Thyroid gland (tissue), 4 donors: ENCODE measurements at places on chromosomes 4 and X.

DNA sequence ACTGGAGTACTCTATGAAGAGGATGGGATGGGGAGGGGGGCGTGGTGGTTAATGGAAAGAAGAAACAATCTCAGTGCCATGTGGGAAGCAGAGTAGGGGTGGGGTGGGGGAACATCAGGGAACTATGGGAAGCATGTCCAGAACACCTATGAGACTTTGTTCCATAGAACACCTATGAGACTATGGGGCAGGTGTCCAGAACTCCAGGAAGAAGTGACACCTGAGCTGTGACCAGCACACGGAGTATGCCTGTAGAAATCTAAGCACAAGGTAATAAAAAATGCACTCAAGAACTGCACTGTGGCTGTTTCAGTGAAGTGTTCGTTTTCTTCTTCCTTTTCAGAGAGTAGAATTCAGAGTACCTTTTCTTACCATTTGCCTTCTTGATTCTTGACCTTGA is 704.8 kb upstream of the TENM3 start:
- no peaks in the 10 kb centered on the region for H3K27me3 ChIP-seq
- H3K36me3 ChIP-seq: no peaks in the 10 kb centered on the region
- no peak overlapping the region for H3K27ac ChIP-seq
- DNase-seq: no peak
- no peaks in the 10 kb centered on the region for H3K4me1 ChIP-seq
- no peak overlapping the region for H3K4me3 ChIP-seq

- H3K27ac ChIP-seq: no peak overlapping the region
- H3K4me1 ChIP-seq: no peaks in the 10 kb centered on the region
- no peaks in the 10 kb centered on the region for H3K36me3 ChIP-seq
- no peak for DNase-seq
- H3K27me3 ChIP-seq: no peaks in the 10 kb centered on the region
Observed at GRCh38 chr4:136831553-136831952, 700.7 kb downstream of the PCDH18 start.

DNA sequence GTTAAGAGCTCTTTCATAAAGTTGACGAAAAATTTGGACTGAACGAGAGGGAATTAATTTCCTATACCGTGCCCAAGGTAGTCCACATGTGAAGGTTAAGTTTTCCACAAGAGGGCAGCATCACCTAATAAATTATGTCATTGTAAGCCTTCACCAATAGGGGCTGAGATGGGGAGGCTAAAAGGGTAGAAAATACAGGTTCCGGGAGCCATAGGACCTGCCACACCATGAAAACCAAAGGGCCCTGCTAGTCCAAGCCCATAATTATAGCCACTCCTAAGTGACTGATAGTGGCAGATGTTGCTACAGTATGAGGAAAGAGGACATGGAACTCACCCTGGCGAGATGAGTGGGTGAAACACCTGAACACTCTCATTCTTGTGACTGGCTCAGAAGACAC is 122.2 kb downstream of the SHROOM4 start:
- H3K27ac ChIP-seq: no peak overlapping the region
- H3K4me1 ChIP-seq: no peaks in the 10 kb centered on the region
- no peak overlapping the region for H3K4me3 ChIP-seq
- H3K36me3 ChIP-seq: no peaks in the 10 kb centered on the region
- H3K27me3 ChIP-seq: no peaks in the 10 kb centered on the region

GRCh38 chr4:183300655-183301054 is 19.4 kb downstream of the CLDN22 start:
- no peaks in the 10 kb centered on the region for H3K27me3 ChIP-seq
- H3K27ac ChIP-seq: no peak overlapping the region
- DNase-seq: no peak
- H3K4me3 ChIP-seq: no peak overlapping the region
- H3K4me1 ChIP-seq: no peaks in the 10 kb centered on the region

DNA sequence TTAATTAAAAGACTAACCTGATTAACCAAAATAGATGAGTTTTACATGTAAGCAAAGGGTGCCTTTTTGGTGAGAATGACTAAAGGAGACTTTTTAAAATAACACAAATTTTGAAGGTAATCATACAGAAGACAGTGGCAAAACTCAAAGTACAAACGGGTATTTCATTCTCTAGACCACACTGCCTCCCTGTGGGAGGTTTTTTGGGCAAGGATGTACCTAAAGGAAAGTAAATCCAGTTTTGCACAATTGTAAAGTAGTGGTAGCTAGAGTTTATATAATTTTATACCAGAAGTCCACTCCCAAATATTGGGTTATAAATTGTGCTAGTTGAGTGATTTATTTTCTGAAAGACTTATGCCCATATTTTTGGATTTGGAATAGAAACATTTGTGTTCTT is 201.0 kb downstream of the PAPSS1 start:
- H3K4me1 ChIP-seq: no peaks in the 10 kb centered on the region
- H3K4me3 ChIP-seq: no peak overlapping the region
- no peaks in the 10 kb centered on the region for H3K27me3 ChIP-seq
- H3K36me3 ChIP-seq: no peaks in the 10 kb centered on the region
- H3K27ac ChIP-seq: no peak overlapping the region

DNA sequence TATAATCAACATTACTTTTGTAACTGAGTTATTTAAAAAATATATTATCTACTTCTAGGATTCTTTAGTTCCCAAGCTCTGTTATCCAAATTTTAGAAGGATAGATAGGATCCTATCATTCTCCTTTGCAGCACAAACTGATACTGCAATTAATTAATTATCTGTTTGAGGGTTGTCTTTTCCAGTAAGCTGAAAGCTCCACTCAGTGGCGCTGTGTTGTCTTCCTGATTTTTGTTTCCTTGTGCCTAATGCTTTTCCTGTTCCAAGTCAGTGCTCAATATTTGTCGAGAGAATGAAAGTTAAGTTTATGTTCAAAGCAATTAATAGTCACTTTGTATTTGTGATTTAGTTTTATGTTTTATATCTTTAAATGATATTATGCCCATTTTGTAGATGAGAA is 107.4 kb upstream of the ANK2 start:
- H3K4me1 ChIP-seq: no peaks in the 10 kb centered on the region
- DNase-seq: no peak
- no peak overlapping the region for H3K27ac ChIP-seq
- H3K36me3 ChIP-seq: no peaks in the 10 kb centered on the region
- no peaks in the 10 kb centered on the region for H3K27me3 ChIP-seq

GRCh38 chr4:168701061-168701460 is 204.2 kb downstream of the PALLD start:
- H3K4me1 ChIP-seq: peaks cover 25% of the 10 kb centered on the region
- H3K36me3 ChIP-seq: no peaks in the 10 kb centered on the region
- peak overlapping the region; percentile 61 for H3K27ac ChIP-seq
- no peaks in the 10 kb centered on the region for H3K27me3 ChIP-seq
- DNase-seq: peak; percentile 85

GRCh38 chrX:72048510-72049455 is 82.9 kb downstream of the RTL5 start:
- no peak for DNase-seq
- H3K4me3 ChIP-seq: no peak overlapping the region
- H3K27me3 ChIP-seq: no peaks in the 10 kb centered on the region
- no peak overlapping the region for H3K27ac ChIP-seq
- no peaks in the 10 kb centered on the region for H3K36me3 ChIP-seq
- H3K4me1 ChIP-seq: peaks cover 17% of the 10 kb centered on the region

- H3K4me1 ChIP-seq: peaks cover 11% of the 10 kb centered on the region
- H3K4me3 ChIP-seq: no peak overlapping the region
- DNase-seq: no peak
- H3K36me3 ChIP-seq: no peaks in the 10 kb centered on the region
- H3K27ac ChIP-seq: no peak overlapping the region
Observed at GRCh38 chr4:86484241-86484640, 109.9 kb upstream of the PTPN13 start.

DNA sequence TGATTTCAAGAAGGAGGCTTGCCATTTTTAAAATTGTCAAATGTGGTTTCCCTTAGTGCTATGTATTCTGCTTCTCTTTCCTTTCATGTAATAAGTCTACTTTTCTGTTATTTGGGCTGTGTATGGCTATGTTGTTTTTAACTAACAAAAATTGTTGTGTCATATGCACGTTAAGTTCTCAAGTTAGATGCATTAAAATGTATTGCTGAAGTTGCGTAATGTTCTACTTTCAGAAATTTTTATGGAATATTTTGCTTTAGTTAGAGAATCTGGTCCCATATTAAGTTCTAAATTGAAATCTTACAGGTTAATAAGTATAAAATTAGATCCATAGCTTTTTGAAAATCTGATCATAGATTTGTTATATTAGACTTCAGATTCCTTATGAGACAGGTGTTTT is 133.2 kb downstream of the TLL1 start:
- no peak overlapping the region for H3K27ac ChIP-seq
- no peak overlapping the region for H3K4me3 ChIP-seq
- H3K4me1 ChIP-seq: no peaks in the 10 kb centered on the region
- H3K27me3 ChIP-seq: no peaks in the 10 kb centered on the region
- no peaks in the 10 kb centered on the region for H3K36me3 ChIP-seq

DNA sequence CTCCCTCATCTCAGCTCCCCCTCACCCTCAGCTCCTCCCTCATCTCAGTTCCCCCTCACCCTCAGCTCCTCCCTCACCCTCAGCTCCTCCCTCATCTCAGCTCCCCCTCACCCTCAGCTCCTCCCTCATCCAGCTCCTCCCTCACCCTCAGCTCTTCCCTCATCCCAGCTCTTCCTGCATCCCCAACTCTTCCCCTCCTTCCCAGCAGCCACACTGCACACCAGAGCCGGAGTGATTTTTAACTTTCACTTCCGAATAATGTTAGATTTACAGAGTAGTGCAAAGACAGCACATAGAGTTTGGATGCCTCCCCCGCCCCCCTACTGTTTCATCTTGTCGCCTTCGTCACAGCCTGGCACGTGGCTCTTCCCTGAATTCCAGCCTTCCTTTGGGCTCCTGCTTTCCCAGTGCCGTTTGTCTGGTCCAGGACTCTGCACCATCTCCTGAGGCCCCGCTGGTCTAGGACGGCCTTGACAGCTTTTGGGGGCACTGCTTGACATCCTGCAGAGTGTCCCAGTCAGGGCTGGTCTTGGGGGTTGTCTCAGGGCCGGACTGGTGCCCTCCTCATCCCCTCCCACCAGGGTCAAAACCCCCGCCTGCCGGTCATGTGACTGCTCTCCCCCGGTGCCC is 110.2 kb downstream of the FAM53A start:
- no peaks in the 10 kb centered on the region for H3K27me3 ChIP-seq
- H3K4me1 ChIP-seq: peaks cover 9% of the 10 kb centered on the region
- H3K4me3 ChIP-seq: no peak overlapping the region
- no peaks in the 10 kb centered on the region for H3K36me3 ChIP-seq

GRCh38 chr4:33696041-33696440 is 2548.3 kb downstream of the ARAP2 start:
- DNase-seq: no peak
- no peaks in the 10 kb centered on the region for H3K36me3 ChIP-seq
- no peaks in the 10 kb centered on the region for H3K4me1 ChIP-seq

- no peak overlapping the region for H3K4me3 ChIP-seq
- no peaks in the 10 kb centered on the region for H3K36me3 ChIP-seq
- no peaks in the 10 kb centered on the region for H3K4me1 ChIP-seq
- no peak overlapping the region for H3K27ac ChIP-seq
Observed at GRCh38 chrX:113370006-113370405, 529.4 kb upstream of the AMOT start.

- no peak overlapping the region for H3K4me3 ChIP-seq
- no peak for DNase-seq
- no peaks in the 10 kb centered on the region for H3K4me1 ChIP-seq
- H3K36me3 ChIP-seq: no peaks in the 10 kb centered on the region
- H3K27ac ChIP-seq: no peak overlapping the region
Observed at GRCh38 chrX:1734806-1735205, 119.9 kb downstream of the ASMT start.

- H3K27me3 ChIP-seq: no peaks in the 10 kb centered on the region
- H3K4me1 ChIP-seq: no peaks in the 10 kb centered on the region
- H3K36me3 ChIP-seq: no peaks in the 10 kb centered on the region
- no peak overlapping the region for H3K27ac ChIP-seq
- DNase-seq: no peak
- H3K4me3 ChIP-seq: no peak overlapping the region
Observed at GRCh38 chr4:159239629-159240028, 136.8 kb downstream of the RAPGEF2 start.

GRCh38 chr4:29551821-29552220 is 1168.3 kb upstream of the PCDH7 start:
- no peak for DNase-seq
- no peaks in the 10 kb centered on the region for H3K36me3 ChIP-seq
- H3K27me3 ChIP-seq: no peaks in the 10 kb centered on the region
- H3K4me3 ChIP-seq: no peak overlapping the region

- no peaks in the 10 kb centered on the region for H3K4me1 ChIP-seq
- H3K27me3 ChIP-seq: no peaks in the 10 kb centered on the region
- no peaks in the 10 kb centered on the region for H3K36me3 ChIP-seq
- H3K4me3 ChIP-seq: no peak overlapping the region
- DNase-seq: no peak
Observed at GRCh38 chr4:72388521-72388920, 180.5 kb downstream of the ADAMTS3 start.

- H3K27ac ChIP-seq: no peak within 1 kb of the TSS
- no peak for DNase-seq
- no peaks in the 10 kb centered on the region for H3K27me3 ChIP-seq
- no peaks in the 10 kb centered on the region for H3K36me3 ChIP-seq
Observed at GRCh38 chrX:54920610-54921426, at the start of gene TRO. TSS of gene TRO (plus strand) at chrX:54920824. CDS start at chrX:54922247, 1,423 bp downstream.

- no peaks in the 10 kb centered on the region for H3K4me1 ChIP-seq
- no peak overlapping the region for H3K4me3 ChIP-seq
- H3K36me3 ChIP-seq: no peaks in the 10 kb centered on the region
- DNase-seq: no peak
Observed at GRCh38 chr4:87406462-87406861, 15.5 kb upstream of the HSD17B11 start.

DNA sequence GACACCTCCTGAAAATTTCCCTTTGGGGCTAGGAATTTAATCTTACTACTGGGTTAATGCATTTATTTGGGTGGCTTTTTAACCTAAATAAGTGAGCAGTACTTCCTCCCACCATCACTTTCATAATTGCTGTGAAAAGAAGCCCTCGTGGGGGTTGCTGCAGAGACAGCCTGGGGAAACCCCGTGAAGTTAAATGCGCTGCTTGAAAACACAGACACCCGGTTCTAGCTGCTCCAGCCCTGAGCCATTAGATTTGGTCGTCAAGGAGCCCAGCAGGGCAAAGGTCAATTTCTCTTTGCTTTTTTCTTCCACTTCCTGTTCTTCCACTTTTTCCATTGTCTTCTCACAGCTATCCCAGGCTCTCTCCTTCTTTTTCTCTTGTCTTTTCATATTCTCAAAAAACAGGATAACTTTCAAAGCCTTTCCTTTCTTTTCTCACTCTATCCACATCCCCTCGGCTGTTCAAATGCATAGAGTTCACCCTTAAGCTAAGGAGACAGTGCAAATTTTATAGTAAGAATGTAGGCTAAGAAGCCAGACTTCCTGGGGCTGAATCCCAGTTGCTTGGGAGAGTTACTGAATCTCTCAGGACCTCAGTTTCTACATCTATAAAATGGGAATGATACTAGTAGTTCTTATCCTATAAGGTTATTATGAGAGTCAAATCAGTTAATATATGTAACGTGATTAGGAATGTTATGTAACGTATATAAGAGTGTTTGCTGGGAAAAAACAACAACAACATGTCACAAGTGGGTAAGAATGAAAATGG is 91.5 kb upstream of the ZNF827 start:
- no peak overlapping the region for H3K4me3 ChIP-seq
- no peaks in the 10 kb centered on the region for H3K36me3 ChIP-seq
- H3K27ac ChIP-seq: no peak overlapping the region
- no peaks in the 10 kb centered on the region for H3K4me1 ChIP-seq
- no peak for DNase-seq

- H3K27ac ChIP-seq: no peak overlapping the region
- no peaks in the 10 kb centered on the region for H3K27me3 ChIP-seq
- no peaks in the 10 kb centered on the region for H3K4me1 ChIP-seq
- no peak overlapping the region for H3K4me3 ChIP-seq
- DNase-seq: no peak
Observed at GRCh38 chr4:37220685-37221084, 23.9 kb upstream of the NWD2 start.
